ENCODE measurements at places on chromosomes 7 and 10. TPM values are rescaled to one million over a fixed set of nuclear protein-coding genes. Genes with fewer than 3 reads are reported as not detected.

Gene CALHM2
- total RNA-seq, result 2.2 TPM

Gene HYAL4
- total RNA-seq, result not detected

Gene GPR37
- total RNA-seq, result 9.2 TPM

Gene PYROXD2
- total RNA-seq, result 6.5 TPM

Gene CRYGN
- total RNA-seq, result not detected

Gene LRRD1
- under 0.01 TPM for total RNA-seq

Gene EEPD1
- total RNA-seq, result 8.1 TPM

DNA sequence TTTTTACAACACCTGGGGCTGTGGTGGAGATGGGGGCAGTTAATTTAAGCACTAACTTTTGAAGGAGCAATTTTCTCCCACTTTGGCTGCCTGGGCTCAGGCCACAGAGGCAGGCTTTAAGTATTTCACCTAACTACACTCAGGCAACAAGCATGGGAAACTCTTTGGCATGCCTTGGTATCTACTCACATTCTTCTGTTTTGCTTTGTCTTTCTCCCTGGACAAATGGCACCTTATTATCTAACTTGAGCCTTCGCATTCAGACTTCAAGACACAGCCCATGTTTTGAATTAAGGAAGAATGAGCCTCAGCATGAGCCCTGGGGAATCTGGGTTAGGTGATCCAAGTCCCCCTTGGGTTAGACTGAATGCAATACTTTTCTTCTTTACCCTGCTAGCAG lies 31.8 kb upstream of the BMPER start:
- H3K27ac ChIP-seq, result no peak overlapping the region
- no peak for DNase-seq
- H3K27me3 ChIP-seq, result no peaks in the 10 kb centered on the region
- no peaks in the 10 kb centered on the region for H3K36me3 ChIP-seq

DNA sequence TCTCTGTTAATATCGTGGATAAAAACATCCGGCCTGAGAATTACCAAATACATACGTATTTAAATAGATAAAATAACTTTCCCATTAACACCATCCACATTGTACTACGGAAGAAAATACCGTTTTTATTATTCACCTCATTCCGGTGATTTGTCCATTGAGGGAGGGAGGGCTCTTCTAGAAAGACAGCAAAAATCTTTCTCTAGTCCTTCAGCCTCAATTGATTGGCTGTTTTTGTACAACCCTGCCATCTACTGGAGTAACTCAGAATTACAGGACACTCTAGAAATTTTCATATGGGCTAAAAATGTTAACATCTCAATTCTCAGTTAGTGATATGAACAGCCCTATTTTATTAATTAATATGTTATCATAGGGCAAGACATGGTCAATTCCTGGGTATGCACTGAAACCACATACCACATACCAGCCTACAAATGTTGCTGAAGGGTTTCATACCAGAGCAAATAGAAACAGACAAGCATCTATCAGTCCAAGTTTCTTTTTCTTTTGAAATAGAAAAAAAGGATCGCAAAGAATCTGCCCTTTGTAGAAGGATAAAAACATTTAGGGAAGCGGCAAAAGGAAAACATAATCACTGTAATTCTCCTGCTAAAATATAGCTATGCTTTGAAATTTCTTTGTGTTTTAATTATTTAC lies 55.8 kb upstream of the CDCA7L start:
- no peaks in the 10 kb centered on the region for H3K36me3 ChIP-seq
- DNase-seq, result peak; percentile 80
- H3K27me3 ChIP-seq, result no peaks in the 10 kb centered on the region
- H3K4me3 ChIP-seq, result no peak overlapping the region
- H3K27ac ChIP-seq, result no peak overlapping the region

DNA sequence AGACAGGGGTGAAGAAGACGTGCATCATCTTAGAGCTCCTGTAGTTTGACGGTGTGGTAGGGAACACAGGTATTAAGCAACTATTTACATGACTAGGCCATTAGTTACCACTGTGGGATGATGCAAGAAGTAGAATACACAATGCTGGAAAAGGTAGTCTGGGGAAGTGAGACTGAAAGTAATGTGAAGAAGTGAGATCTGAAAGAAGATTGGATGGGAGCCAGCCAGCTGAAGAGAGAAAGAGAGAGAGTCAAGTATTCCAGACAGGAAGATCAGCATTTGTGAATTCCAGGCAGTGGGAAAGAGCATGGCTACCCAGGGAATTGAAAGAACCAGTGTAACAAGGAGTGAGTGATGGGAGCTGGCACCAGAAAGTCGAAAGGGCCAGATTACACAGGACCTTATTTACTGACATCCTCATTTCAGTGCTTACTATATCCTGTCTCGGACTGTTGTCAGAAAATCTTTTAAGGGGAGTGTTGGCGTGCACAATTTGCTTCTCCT lies 4.0 kb upstream of the CFAP58 start:
- no peak overlapping the region for H3K4me3 ChIP-seq
- peaks cover 3% of the 10 kb centered on the region for H3K27me3 ChIP-seq

- no peaks in the 10 kb centered on the region for H3K27me3 ChIP-seq
- no peak overlapping the region for H3K4me3 ChIP-seq
- no peak for DNase-seq
- H3K4me1 ChIP-seq, result no peaks in the 10 kb centered on the region
Measured at GRCh38 chr7:3910054-3910453, 609.0 kb downstream of the SDK1 start.

- no peak overlapping the region for H3K27ac ChIP-seq
- DNase-seq, result peak; percentile 26
Measured at GRCh38 chr7:92680442-92680841, 90.3 kb upstream of the FAM133B start.

- peak overlapping the region; percentile 98 for H3K4me3 ChIP-seq
- DNase-seq, result no peak
- H3K4me1 ChIP-seq, result peaks cover 3% of the 10 kb centered on the region
- no peaks in the 10 kb centered on the region for H3K36me3 ChIP-seq
- no peaks in the 10 kb centered on the region for H3K27me3 ChIP-seq
- no peak overlapping the region for H3K27ac ChIP-seq
Measured at GRCh38 chr7:30133736-30134610, 813 bp upstream of the MTURN start.

DNA sequence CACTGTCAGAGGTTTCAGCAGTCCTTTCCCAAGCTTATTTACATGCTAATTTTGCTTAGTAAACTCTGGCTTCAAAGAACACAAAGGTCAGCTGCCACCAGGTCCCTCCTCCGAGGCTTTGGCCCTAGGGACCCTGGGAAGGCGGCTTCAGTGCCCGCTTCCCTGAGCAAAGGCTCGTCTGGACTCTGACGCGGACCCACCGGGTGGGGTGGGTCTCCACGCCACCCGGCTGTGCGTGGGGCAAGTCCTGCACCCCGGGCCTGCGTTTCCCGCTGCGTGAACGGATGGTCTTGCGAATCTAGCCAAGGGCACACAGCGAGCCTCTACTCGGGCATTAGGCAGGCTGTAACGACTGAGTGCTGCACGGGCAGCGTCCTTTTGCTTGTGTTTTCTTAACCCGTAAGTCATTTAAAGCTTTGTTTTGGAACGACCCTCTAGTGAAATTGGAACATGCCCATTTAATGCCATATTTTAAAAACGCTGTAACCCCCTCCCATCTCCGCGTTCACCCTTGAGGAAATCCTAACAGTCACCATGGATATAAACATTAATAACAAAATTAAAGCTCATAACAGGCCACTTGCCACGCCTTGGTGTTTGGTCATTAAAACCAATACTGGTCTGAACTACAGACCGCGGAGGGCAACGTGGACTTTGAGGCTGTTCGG lies 828 bp downstream of the BNIP3 start:
- peak overlapping the region; percentile 85 for H3K27ac ChIP-seq
- H3K36me3 ChIP-seq, result peaks cover 23% of the 10 kb centered on the region
- DNase-seq, result no peak
- peak overlapping the region; percentile 99 for H3K4me3 ChIP-seq

DNA sequence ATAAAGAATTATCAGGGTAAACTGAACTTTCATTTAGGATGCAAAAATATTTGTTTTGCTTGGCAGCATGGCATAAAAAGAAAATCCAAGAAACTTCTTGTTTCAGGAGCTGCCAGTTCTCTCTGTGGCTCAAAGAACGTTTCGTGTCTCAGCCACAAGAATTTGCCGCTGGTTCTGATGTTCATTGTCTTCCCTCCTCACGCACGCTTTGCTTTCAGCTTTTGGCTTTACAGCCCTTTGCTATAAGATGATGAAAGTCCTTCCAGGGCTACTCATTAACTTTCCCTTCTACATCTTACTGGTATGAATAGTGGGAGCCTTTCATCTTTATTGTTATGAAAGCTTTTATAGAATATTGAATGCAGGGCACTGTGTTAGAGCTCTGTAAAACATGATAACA lies 124.7 kb downstream of the BICC1 start:
- H3K27me3 ChIP-seq, result no peaks in the 10 kb centered on the region
- no peak overlapping the region for H3K27ac ChIP-seq
- DNase-seq, result no peak
- H3K4me3 ChIP-seq, result no peak overlapping the region
- H3K36me3 ChIP-seq, result no peaks in the 10 kb centered on the region
- H3K4me1 ChIP-seq, result peaks cover 5% of the 10 kb centered on the region

- H3K4me1 ChIP-seq, result peaks cover 8% of the 10 kb centered on the region
- no peaks in the 10 kb centered on the region for H3K36me3 ChIP-seq
- no peak overlapping the region for H3K27ac ChIP-seq
Measured at GRCh38 chr10:118738406-118738805, 16.4 kb downstream of the CACUL1 start.
